ENCODE measurements at places on chromosomes 11 and 22.

DNA sequence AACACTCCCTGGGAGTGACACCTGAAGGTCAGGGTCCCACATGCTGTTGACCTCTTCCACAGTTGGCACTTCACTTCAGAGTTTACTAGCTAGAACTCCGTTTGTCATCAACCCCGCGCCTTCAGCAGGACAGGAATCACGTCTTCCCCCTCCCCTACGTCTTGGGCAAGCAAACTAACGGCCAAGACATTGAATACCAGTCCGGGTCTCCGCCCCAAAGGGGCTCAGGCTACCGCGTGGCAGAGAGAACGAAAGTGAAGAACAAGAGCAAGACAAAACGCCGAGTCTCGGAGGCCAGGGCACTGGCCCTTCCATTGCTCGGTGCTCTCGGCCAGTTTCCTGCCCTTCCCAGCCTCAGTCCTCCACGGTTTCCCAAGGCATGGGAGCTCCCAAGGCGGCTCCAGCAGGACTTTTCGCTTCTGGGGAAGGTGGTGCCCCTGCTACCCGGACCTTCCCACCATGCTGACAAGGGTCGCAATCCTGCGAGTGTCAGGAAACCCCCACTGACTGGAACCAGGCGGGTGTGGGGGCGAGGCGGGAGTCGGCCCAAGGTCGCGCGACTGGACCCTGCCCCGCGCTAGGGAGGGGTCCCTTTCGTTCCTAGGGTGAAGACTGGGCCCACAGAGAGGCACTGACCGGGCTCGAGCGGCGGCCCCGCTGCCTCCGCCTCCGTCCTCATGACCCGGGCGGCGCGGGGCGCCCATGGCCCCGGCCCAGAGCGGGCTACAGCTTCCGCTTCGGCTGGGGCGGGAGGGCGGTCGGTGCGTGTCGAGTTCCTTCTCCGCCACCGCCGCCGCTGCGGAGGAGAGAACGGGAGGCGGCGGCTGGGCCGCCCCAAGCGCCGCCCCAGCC lies at the start of gene GUCD1:
Gene GUCD1 (minus strand): TSS at position 826 of the 852 bp plus-strand sequence. CDS start 147 bp downstream, at position 679.
- peaks cover 40% of the 10 kb centered on the region for H3K4me1 ChIP-seq
- H3K4me3 ChIP-seq, result peak within 1 kb of the TSS; percentile 96
- H3K27ac ChIP-seq, result peak within 1 kb of the TSS; percentile 96
- peaks cover 27% of the 10 kb centered on the region for H3K36me3 ChIP-seq
- no peaks in the 10 kb centered on the region for H3K27me3 ChIP-seq

DNA sequence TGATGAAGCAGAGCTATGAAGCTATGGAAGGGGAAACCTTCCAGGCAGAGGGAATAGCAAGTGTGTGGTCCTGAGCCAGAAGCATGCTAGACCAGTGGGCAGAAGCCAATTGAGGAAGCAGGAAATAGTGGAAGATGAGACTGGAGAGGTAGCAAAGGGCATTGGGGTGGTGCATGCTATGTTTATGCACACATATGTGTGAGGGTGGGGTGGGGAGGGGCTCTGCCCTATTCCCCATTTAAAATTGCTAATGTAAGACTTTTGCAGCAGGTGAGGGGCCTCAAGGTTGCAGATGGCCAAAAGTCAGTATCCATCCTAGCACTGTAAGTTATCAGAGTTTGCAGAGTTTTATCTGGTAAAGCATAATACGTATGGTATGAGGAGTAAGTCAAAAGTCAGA lies 626.6 kb upstream of the KIRREL3 start:
- no peak overlapping the region for H3K27ac ChIP-seq
- no peak overlapping the region for H3K4me3 ChIP-seq
- no peaks in the 10 kb centered on the region for H3K4me1 ChIP-seq
- H3K27me3 ChIP-seq, result no peaks in the 10 kb centered on the region
- H3K36me3 ChIP-seq, result no peaks in the 10 kb centered on the region

GRCh38 chr11:57357856-57358255 lies 19.7 kb downstream of the P2RX3 start:
- no peak overlapping the region for H3K4me3 ChIP-seq
- H3K27ac ChIP-seq, result peak overlapping the region; percentile 50
- no peaks in the 10 kb centered on the region for H3K36me3 ChIP-seq
- no peak for DNase-seq

DNA sequence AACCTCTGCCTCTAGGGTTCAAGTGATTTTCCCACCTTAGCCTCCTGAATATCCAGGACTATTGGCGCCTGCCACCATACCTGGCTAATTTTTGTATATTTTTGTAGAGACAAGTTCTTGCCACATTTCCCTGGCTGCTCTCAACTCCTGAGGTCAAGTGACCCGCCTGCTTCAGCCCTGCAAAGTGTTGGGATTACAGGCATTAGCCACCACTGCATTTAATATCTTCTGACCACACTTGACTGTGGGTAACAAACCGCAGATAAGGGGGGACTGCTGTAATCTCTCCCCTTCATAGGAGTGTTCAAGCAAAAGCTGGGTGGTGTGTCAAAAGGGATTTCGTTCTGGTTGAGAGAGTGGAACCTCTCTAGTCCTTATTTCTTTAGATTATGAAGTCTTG lies 53.4 kb downstream of the GRAMD1B start:
- no peak overlapping the region for H3K27ac ChIP-seq
- no peak overlapping the region for H3K4me3 ChIP-seq
- H3K36me3 ChIP-seq, result no peaks in the 10 kb centered on the region

DNA sequence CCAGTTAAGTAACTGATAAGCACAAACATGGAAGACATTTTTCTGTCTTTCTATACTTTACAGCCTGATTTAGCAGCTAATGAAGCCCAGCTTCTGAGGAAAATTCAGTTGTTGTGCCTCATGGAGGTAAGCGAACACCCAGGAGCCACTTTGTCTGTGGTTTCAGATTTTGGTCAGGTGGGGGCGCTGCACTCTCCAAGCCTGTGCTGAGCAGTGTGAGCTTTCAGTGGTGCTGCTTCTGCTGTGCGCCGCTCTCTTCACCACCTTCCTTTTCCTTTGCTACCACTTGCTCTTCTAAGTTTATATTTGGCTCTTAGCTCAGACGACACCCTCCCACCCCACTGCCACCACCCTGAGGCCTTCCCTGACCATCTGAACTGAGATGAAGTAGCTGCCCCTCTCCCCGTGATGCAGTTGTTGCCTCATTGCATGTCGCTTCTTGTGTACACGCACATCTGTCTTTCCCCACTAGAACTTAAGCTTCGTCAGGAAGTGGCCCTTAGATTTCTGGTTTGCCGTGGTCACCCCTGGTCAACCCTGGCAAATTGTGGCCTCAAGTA lies 14.0 kb downstream of the PSMD13 start:
- no peak for DNase-seq
- peaks cover 78% of the 10 kb centered on the region for H3K36me3 ChIP-seq
- H3K27ac ChIP-seq, result no peak overlapping the region
- no peaks in the 10 kb centered on the region for H3K4me1 ChIP-seq
- H3K4me3 ChIP-seq, result no peak overlapping the region
